ENCODE measurements at places on chromosomes 1 and 21.
A peak's percentile ranks its signal among the peaks of the same experiment; 100 is the strongest.

DNA sequence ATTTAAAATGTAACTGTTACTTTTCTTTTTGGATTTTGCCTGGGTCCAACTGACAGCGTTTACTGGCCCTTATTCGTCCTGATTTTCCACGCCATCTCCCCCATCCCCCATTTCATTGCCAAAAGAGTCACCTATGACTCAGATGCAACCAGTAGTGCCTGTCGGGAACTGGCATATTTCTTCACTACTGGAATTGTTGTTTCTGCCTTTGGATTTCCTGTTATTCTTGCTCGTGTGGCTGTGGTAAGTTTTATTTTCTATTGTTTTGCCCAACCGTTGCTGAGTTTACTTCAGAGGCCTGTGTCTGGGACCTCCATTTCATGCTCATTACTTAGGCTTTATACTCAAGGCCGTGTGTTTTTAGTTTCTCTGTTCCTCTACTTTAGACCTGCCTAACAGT, 9.3 kb downstream of the LEPR start:
- DNase-seq, result no peak

- DNase-seq, result no peak
Measured at GRCh38 chr1:7046314-7046713, 261.1 kb downstream of the CAMTA1 start.

DNA sequence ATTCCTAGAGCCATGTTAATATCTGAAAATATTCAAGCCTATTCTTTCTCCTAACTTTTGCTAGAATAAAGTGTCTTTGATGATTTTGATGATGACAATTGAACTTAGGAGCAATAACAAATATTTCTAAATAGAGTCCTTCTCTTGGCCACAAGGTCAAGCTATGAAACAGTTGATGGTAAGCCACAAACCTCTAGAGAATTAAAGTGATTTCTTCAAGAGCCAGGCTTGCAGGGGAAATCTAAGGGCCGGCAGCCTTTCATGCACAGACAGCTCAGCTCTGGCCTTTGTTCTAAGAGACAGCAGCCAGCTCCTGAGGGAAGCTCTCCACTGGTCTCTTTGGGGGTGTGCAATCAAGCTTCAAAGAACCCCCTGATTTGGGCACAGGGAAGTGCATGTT, 59.0 kb downstream of the SUSD4 start:
- no peak for DNase-seq

- DNase-seq, result no peak
Measured at GRCh38 chr1:154460695-154461260, 41.2 kb upstream of the TDRD10 start.

GRCh38 chr1:26991310-26992116, 2.0 kb upstream of the TRNP1 start:
- DNase-seq, result no peak

- no peak for DNase-seq
Measured at GRCh38 chr1:8162168-8162567, 136.1 kb upstream of the ERRFI1 start.

DNA sequence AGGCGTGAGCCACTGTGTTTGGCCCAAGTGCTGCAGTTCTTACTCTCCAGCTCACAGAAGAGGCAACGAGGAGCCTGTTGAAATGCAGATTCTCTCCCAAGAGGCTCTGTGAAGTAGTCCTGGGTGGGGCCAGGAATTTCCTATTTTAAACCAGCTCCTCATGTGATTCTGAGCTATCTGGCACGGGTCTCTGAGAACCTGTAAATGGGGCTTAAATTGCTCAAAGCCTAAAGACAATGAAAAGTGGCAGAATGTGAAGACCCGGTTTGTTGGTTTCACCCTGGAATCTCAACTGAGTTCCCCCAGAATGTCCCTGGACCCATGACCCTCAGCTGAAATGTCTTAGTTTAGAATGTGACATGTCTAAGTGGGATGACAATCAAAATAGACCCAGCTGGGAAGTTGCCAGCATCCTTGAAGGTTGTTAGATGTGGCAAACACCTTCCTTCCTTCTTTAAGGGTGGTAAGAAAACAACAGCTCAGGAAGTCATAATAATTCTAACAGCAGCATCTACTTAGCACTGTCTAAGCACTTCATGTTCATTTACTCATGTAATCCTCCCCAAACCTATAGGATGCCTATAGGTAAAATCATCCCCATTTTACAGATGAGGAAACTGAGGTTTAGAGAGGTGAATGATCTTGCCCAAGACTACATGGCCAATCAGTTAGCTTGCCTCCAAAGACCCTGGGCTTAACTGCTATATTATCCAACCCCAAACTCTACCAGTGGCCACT, 20.9 kb upstream of the ATP5PO start:
- DNase-seq, result no peak

- no peak for DNase-seq
Measured at GRCh38 chr1:192311281-192311680, 5.5 kb upstream of the RGS21 start.

DNA sequence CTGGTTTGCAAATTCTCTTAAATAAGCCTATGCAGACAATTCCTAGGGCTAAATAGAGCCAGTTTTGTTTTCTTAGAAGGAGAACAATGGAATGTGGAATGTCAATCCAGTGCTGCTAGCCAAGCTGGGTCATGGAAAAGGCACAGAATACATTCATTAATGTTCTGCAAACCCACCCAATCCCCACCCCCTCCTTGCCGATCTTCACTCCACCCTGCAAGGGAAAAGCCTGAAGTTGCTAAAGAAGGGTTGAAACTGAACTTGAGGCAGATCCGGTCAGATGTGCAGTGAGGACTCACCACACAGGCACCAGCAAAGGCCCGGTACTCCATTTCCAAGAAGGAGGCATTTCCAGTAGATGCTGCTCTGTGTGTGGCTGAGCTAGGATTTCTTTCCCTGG, 179.6 kb downstream of the PLPP3 start:
- DNase-seq, result no peak

DNA sequence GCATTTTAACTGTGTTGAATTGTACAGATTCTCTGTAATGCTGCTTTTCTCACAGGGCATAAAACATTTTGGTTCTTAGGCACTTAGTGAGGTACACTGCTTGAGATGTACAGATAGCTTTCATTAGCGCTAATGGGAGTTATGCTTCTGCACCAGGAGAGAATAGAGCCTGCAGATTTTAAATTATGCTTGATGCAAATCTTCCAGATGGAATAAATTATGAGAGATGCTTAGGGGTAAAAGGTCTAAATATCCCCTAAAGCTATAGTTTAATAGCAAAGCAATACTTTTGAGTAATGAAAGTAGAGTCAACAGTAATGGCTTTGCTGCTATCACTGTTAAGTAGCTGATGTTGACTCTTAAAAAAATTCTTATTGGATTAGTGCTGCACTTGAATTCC, 248.9 kb downstream of the S1PR1 start:
- DNase-seq, result no peak

GRCh38 chr1:33280091-33280661, 23.9 kb downstream of the ZNF362 start:
- DNase-seq, result no peak

DNA sequence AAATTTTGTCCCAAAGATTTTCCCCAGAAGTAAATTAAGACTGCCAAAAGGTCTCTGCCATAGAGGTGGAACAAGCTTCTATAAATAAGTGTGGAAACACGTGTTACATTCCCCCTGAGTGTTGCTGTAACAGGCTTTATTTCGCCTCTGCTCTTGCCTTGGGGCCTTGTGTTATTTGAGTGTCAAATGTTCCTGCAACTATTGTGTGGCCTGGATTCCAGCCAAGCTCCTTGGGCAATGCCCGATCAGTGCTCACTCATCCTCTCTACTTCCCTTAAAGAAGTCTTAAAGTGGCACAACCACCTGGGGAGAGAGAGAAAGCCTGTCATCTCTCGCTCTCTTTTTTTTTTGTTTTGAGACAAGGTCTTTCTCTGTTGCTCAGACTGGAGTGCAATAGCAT, 156.7 kb downstream of the NR5A2 start:
- no peak for DNase-seq

- DNase-seq, result no peak
Measured at GRCh38 chr1:58262702-58263101, 283.8 kb downstream of the OMA1 start.

- DNase-seq, result no peak
Measured at GRCh38 chr21:41367301-41367944, 5.6 kb downstream of the MX2 start.

DNA sequence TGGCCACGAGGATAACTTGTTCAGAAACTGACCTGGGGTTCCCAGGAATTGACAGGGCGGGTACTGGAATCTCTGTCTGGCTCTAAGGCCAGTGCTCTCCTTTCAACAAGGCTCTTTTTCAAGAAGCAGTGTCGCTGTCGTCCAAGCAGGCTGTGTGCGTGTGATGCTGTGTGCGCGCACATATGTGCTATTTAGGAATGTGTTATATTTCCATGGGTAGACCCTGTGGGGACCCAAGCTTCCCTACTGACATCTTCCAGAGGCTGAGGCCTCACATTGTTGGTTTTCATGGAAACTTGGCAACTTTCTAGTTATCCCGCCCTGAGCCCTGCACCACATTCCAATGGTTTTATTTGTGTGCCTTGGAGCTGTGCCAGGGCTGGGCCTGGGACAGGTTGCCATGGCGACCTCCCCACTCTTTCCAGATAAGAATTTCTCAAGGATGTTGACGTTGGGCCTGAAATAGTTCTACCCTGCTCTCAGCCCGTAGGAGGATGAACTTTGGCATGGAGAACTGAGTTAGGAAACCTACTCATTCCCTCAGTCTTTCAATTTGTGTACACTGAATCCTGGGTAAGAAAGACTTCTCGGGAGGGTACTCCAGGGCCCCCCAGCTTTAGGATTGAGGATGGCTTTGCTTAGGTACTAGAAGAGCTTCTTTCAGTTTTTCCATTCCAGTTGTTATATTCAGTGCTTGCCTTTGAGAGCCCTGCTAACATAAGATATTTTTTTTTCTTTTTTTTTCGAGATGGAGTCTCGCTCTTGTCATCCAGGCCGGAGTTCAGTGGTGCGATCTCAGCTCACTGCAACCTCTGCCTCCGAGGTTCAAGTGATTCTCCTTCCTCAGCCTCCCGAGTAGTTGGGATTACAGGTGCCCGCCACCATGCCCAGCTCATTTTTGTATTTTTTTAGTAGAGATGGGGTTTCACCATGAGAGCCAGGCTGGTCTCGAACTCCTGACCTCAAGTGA, 38.8 kb upstream of the SRSF10 start:
- peak; percentile 95 for DNase-seq

DNA sequence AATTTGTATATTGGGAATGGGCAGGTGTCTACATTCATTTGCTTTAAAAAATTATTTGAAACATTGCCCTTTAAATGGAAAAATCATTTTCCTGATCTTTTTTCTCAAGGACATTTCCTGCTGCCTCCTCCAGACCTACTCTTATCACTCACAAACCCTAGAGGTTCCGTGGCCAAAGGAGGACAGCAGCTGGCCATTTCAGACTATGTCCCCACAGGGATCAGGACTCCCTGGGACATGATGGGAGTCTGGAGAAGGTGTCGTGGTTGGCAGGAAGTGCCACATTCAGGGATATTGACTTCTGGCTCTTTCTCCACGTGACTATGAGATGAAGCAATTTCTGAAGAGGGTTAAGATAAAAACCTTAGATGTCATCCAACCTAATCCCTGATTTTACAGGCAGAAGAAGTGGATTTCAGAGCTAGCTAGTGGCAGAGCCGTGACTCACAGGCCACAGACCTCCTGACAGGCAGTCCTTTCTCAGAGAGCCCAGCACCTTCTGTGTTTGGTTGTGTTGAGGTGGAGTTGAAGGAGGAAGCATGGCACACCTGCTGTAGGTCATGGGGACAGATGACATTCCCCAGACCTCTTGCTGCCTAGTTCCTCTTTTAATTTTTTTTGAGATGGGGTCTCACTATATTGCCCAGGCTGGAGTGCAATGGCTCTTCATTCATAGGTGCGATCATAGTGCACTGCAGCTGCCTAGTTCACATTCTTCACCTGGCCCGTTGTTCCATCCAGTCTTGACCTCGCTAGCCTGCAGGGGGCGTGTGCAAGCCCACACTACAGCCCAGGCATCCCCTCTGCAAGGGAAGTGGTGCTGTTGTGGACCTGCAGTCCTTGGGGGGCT, 25.5 kb upstream of the IL10 start:
- no peak for DNase-seq

DNA sequence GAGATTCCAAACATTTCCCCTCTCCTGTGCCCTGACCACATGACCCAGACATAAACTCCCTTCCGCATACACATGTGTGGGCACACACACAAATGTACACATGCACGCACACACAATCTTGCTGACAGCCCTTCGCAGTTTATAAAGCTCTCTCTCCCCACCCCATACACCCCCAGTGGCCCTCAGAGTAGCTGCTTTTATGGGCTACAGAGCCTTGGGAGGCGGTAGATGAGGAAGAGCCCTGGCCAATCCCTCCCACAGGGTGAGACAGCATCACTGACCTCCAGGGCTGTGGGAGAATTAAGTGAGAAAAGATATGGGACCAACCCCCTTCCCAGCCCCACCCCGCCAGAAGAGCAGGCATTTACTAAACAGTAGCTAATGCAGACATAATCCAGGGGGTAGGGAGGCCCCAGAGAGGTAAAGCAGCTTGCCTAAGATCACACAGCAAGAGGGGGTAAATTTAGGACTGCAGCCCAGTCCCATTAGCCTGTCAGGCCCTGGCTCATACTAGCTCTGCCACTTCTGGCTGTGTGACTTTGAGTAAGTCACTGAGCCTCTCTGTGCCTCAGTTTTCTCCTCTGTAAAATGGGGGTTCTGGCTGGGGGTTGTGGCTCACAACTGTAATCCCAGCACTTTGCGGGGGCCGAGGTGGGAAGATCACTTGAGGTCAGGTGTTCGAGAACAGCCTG, 5.1 kb downstream of the SDC3 start:
- peak; percentile 19 for DNase-seq

DNA sequence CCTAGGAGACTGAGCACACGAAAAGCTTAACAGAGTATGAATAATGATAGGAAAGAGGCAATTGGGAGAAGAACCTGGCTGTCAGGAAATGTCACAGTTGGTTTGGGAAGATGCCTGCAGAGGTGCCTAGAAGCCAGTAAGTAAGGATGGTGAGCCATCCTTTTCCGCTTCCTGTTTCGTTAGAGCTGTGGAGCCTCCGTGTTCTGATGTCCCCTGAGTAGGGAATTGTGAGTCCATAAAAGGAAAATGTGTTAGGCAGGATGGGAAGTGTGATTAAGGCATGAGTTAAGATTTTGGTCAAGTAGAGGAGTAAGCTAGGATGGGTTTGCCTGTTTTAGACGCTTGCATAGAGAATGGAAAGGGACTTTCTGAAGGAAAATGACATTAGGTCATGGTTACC, 9.0 kb downstream of the CLIC4 start:
- DNase-seq, result no peak

GRCh38 chr1:30661311-30661710, 62.1 kb downstream of the MATN1 start:
- DNase-seq, result peak; percentile 51

DNA sequence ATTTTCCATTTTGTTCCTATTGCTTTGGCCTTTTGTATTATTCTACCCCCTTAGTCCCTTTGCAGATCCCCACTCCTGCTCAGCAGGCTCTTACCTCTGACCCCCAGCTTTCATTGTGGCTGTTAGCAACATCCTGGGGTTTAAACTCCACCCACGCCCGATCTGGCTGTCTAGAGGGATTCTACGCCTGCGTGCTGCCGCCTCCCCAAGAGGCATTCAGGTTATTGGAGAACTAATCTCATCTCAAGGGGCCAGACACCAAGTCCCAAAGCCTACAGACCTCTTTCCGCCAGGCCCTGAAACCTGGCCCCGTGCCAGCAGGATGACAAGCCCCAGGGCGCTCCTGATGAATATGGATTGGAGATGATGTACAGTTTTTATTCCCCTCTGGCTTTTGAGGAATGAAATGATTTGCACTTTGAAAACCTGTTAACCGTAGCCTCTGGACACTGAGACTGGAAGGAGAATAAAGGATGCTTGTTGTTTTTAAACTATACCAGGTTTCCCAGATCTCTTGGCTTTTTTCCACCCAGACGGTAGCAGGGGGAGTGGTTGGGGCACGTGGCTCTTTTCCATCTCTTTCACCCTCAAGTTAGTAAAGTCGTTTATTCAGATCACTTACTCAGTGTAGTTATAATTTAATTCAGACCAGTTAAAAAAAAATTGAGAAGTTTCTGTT, 14.5 kb upstream of the IKBKE start:
- no peak for DNase-seq

All from chondrocyte (in vitro differentiated cells).